AG08395 (cell line): ENCODE measurements at places on chromosomes 5 and 9.

GRCh38 chr5:53029608-53030007 is 40.5 kb downstream of the ITGA2 start:
- DNase-seq = no peak

GRCh38 chr9:137108608-137109249 is 5.8 kb downstream of the DPP7 start:
- no peak for DNase-seq

DNA sequence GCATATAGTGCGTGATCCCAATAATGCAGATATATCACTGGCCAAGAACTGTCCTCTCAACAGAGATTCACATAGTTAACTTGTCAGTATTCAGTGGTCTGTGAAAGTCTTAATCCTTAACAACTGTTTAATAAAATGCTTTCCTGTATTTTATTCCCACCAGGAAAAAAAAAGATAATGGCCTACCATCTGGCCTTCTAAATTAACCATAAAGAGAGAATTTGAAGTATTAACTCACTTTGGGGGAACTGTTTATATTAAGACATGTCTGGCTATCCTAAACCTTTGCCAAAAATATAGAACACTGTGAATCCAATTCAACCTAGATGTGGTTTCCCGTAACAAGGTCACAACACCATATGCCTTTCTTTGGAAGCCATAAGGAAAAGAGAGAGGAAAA is 818 bp upstream of the FREM1 start:
- DNase-seq = no peak

- DNase-seq = no peak
Observed at GRCh38 chr5:94197970-94198369, 420.4 kb downstream of the KIAA0825 start.
